ENCODE measurements at places on chromosomes 1 and 21.
A peak's percentile ranks its signal among the peaks of the same experiment; 100 is the strongest.

DNA sequence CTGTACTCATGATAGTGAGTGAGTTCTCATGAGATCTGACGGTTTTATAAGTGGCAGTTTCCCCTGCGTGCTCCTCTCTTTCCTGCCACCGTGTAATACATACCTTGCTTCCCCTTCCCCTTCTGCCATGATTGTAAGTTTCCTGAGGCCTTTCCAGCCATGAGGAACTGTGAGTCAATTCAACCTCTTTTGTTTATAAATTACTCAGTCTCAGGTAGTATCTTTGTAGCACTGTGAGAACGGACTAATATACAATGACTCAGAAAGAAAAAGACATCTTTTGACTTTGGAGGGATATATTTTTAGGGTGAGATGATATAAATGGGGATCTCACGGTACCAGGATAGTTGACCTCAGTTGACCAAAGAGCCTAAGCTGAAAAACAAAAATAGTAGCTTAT, 74.7 kb upstream of the BACH1 start:
- no peak for DNase-seq

DNA sequence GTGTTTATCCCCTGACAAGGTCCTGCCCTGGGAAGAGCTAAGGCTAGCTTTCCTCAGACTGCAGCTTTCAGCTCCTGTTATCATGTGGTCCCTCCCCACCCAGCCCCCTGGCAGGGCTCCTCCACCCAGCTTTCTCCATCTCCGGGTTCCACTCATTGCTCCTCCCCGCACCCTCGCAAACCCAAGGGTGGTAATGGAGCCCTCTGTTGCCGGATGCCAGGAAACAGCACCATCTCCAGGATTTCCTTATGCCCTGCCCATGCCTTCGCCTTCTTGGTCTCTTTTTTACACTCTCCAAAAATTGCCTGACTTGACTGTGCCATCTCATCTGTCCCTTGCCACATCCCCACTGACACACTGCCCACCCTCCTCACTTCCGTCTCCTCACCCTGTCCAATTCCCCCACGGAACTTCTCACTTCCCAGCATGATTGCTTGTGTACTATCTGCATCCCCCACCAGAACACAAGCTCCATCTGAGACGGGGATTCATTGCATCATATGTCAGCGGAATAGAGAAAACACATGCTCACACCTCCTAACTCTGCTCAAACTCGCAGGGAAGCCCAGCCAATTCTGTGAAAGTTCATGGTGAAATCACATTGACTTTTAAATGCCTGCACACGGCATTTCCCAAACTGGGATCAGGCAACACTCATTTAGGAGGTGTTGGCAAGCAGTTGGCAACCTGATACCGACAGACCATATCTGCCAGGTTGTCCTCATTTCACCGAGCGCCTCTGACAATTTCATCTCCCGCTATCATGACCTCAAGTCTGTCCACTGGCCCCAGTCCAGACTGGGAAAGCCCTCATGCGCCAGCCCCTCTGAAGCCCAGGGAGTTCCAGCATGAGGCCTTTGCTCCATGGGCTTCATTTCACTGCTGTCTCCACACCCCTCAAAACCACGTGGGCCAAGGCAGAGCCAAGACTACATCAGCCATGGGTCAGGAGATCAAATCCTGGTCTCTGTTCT, 201.1 kb downstream of the MATN1 start:
- DNase-seq = no peak

DNA sequence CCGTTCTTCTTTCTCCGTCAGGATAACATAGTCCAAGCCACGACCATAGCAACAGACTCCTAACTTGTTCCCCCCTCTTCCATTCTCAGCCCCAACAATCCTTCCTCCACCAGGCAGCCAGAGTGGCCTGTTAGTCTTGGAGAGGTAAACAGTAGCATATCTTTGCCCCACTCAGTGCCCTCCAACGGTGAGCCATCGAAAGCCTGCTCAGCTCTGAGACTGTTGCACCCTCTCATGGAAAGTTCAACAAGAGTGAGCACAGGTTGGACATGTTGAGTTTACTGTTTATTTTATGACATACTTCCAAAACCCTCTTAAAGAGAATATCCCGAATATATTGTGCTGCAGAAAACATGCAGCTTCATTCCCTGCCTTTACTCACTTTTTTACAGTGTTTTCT, 30.1 kb upstream of the BACE2 start:
- DNase-seq = no peak

GRCh38 chr1:52632732-52633290, at the start of gene SHISAL2A:
SHISAL2A (plus strand) TSS chr1:52633168; CDS start chr1:52633494, 326 bp downstream.
- peak; percentile 39 for DNase-seq

GRCh38 chr1:101440485-101440884, 203.7 kb downstream of the S1PR1 start:
- DNase-seq = no peak

DNA sequence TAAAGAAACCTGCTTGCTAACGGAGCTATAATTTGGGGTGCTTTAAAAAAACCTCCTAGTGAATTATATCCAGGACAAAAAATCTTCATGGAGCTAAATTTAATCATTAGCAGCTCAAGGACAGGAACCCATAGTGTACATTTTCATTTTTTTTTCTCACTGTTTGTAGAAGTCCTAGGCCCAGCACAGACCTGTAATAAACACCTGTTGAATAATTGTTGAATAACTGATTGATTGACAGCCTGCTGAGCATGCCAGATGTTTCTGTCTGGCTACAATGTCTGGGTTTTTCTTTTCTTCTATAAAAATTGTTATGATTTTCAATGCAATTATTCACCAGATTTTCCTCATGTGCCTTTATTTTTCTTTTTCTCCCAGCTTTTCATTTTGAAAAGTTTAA, 10.9 kb upstream of the GALNT2 start:
- no peak for DNase-seq

GRCh38 chr1:83619170-83619896, 379.6 kb downstream of the TTLL7 start:
- no peak for DNase-seq

- DNase-seq = no peak
Observed at GRCh38 chr1:80075351-80075750, 1068.8 kb upstream of the ADGRL4 start.

DNA sequence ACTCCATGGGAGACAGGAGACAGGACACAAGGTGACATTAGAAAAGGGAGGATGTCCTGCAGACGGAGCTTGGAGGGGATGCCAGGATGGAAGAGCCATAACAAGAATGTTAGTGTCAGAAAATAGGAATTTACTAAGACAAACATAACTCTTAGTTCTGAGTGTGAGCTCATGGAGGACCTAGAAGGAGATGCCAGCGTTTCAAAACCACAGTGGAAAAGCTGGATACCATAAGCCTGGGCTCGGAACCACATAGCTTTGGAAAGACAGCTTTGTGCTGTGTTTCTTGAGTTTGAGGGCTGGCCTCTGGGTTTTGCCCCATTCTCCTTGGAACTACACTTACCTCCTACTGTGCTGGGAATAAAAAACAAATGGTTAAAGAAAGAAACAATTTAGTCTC, 128.4 kb downstream of the S1PR1 start:
- DNase-seq = no peak

- DNase-seq = no peak
Observed at GRCh38 chr1:56135069-56135863, 444.1 kb downstream of the PLPP3 start.

- peak; percentile 1 for DNase-seq
Observed at GRCh38 chr1:86872086-86872485, 41.8 kb downstream of the SELENOF start.

GRCh38 chr1:75725266-75725665, 757 bp downstream of the ACADM start:
- no peak for DNase-seq

- no peak for DNase-seq
Observed at GRCh38 chr1:201426479-201427310, 5.2 kb upstream of the TNNI1 start.

GRCh38 chr1:85617633-85618100, 37.1 kb downstream of the CCN1 start:
- peak; percentile 17 for DNase-seq

DNA sequence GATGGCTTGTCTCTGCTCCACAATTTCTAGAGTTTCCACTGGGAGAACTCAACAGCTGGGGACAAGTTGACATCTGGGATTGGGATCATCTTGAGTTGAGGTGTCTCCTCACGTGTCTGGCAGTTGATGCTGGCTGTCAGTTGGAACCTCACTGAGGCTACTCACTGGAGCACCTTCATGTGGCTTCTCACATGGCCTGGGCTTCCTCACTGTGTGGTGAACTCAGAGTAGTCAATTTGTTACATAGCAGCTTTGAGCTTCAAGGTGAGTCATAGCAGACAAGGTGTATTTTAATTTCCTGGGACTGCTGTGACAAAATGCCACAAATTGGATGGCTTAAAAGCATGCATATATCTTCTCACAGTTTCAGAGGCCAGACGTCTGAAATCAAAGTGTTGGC, 44.0 kb downstream of the NTNG1 start:
- DNase-seq = no peak

- peak; percentile 27 for DNase-seq
Observed at GRCh38 chr21:37230632-37231248, 36.4 kb downstream of the VPS26C start.

DNA sequence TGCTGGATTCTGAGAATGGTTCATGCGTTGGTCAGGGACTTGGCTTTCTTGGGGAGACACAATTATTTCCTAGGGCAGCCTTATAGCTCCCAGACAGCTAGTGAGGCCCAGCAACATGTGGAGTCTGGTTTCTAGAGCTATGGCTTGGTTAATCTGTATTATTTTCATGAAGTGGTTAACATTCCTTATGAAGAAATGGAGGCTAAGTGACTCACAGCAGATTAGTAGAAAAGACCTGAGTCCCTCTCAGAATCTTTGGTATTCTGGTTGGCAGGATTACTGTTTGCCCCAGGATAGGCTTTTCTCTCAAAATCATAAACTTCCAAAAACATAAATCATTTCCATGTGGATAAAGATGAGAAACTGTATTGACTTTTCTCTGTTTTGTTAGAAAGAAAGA, 42.3 kb downstream of the DUSP10 start:
- no peak for DNase-seq

DNA sequence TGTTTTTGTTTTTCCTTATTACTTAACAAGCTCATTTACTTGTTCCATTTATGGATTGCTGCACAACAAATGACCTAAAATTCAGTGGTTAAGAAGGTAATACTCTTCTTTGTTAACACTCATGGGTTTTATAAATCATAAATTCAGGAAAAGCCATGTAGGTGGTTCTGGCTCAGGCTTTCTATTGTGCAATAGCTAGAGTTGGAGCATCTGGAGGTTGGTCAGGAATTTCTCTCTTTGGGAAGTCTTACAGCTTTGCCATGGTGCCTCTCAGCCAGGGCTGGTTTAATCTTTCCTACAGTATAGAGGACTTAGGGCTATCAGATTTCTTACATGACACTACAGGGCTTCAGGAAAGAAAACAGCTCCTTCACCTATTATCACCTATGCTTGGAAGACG, 1677.1 kb downstream of the KCNT2 start:
- no peak for DNase-seq

DNA sequence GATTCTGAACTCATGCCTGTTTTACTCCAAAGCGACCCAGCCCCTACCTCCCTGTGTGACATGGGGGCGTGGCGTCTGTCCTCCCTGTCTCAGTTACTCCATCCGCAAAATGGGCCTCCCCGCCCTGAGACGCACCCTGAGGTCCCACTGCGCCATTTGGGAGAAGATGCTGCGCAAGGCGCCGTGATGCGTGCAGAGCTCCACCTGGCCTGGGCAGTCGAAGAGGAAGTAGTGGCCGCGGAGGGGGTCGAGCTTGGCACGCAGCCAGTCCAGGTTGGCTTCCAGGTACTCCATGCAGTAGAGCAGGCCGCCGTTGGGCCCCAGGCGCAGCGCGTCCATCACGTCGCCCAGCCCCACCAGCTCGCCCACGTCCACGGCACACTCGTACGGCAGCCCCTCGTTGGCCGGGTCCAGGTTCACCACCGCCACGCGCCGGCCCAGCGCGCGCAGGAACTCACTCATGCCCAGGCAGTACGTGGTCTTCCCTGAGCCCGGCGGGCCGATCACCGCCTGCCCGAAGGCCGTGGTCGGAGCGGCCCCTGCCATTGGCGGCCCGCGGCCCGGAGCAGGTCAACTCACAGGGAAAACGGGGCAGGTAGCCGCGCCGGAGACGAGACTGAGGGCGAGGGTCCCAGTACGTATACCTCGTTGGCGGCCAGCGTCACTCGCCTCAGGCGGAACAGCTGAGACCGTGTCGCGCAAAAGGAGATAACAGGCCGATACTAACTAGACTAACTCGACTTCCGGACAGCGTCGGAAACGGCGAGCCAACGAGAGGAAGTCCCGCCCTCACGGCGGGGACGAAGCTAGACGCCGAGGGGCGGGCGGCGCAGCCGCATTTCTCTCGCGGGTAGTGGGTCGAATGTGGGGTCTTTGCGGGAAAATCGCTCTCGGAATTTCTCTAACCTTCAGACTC, at the start of gene GPN2:
Gene GPN2, minus strand, starts transcription at position 733 of the 916 bp plus-strand sequence. Its CDS starts 187 bp downstream, at position 546.
- DNase-seq = peak; percentile 81

- DNase-seq = no peak
Observed at GRCh38 chr1:40932006-40932405, 47.5 kb upstream of the CTPS1 start.

All from NCI-H345 (cell line).